ENCODE measurements at places on chromosomes 2 and 18. TPM values are rescaled to one million over a fixed set of nuclear protein-coding genes. Genes with fewer than 3 reads are reported as not detected.
A peak's percentile ranks its signal among the peaks of the same experiment; 100 is the strongest.

The SCN9A gene
- total RNA-seq: not detected

The TMEM17 gene
- 0.19 TPM for total RNA-seq

The NT5DC4 gene
- total RNA-seq: not detected

The ILKAP gene
- 74.4 TPM for total RNA-seq

The CXCR4 gene
- total RNA-seq: 92.7 TPM

The CPO gene
- not detected for total RNA-seq

DNA sequence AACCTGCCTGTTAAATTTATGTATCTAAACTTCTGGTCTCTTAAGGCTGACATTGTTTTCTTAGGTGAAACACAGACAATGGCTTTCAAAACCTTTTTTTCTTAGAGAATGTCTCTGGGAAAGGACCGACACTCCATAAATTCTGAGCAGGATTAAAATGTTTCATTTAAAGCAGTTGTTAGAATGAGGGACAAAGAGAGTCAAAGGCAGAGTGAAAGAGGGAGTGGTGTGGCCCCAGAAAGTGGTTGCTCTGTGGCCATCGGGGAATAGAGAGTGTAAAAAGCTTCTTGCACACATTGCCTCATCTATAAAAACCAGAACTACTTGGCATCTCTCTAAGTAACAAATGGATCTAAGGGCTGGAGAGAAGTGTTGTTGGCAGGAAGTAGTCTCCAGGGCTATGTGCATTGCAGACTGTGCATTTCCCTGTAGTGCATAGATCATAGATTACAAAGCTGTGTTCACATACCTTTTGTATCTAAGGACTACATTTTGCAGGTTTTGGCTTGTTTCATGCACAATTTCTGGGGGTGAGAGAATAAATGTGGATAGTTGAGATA is 3.6 kb downstream of the RPRM start:
- no peak for DNase-seq

GRCh38 chr2:99865818-99866676 is 276.3 kb downstream of the AFF3 start:
- peak; percentile 36 for DNase-seq

DNA sequence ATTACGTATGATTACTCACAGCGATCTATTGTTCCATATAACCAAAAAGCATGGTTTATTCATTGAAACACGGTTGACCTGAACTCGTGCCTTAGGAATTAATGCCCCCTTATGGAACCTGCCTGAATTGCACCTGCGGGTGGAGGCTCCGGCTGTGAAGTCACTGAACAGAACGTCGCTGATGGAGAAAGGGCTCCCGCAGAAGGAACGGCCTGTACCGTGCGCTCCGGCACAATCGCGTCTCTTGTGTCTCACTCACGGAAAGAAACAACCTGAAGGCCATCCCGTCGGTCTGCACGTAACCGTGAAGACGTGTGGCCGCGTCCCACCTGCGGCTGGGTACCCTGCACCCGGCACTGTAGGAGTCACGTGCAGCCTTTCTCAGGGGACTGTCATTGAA is 133.1 kb downstream of the NFATC1 start:
- DNase-seq: peak; percentile 93

DNA sequence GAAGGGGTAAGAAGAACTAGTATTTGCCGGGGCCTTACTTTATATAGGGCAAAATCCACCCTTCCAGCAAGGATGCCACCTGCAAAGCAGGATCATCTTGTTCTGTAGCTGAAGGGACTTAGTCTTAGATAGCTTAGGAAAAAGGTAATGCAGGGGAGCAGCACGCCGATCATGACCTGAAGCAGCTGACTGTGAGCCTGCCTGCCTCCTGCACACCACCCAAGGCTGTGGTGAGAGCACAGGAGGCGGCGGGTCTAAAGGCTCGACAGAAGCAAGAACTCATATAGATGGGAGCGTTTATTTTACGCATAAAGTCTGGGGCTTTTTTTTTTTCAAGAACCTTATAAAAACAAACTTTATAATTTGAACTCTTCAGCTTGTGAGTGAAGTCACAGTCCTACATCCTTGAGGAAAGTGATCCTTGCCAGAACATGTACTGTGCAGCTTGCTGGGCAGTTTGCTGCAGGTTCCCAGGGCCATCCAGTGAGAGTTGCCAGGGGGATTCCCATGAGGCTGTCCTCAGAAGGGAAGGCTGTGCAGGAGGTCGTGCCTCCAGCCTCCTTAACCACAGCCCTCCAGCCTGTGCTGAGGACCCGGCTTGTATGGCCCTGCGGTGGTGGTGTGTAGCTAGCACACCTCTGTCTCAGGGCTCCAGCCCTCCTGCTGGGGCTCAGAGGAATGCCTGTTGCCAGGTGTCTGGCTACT is 92.1 kb downstream of the RNF144A start:
- no peak for DNase-seq

GRCh38 chr2:127572841-127573240 is 37.4 kb downstream of the MYO7B start:
- no peak for DNase-seq

DNA sequence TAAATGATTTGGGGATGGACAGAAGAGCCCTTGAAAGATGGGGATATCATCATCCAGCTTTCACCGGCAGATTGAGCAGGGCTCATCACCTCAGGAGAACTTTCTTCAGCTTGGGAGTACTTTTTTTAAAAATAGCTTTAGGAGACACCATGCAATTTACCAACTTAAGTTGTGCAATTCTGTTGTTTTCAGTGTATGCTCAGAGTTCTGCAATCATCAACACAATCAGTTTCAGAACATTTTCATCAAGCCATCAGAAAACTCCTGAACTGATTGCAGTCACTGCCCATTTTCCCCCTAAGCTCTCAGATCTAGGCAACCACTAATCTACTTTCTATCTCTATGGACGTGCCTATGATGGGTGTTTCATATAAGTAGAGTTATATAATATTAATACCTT is 117.7 kb downstream of the CRIM1 start:
- no peak for DNase-seq

DNA sequence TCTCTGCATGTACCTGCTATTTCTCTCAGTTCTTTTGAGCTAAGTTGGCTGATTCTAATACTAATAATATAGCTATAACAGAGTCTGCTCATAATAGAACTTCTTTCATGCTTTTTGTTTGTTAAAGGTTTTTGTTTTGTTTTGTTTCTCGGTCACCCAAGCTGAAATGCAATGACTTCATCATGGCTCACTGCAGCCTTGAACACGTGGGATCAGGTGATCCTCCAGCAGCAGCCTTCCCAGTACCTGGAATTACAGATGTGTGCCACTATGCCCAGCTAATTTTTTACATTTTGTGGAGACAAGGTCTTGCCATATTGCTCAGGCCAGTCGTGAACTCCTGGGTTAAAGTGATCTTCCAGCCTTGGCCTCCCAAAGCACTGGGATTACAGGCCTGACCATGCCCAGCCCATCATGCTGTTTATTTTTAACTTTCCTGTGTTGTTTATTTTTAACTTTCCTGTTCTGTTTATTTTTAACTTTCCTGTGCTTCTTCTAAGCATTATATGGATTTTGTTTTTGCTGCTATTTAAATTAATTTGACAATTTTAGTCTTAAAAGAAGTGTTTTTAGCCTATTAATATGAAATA is 763.8 kb upstream of the CDH7 start:
- no peak for DNase-seq

DNA sequence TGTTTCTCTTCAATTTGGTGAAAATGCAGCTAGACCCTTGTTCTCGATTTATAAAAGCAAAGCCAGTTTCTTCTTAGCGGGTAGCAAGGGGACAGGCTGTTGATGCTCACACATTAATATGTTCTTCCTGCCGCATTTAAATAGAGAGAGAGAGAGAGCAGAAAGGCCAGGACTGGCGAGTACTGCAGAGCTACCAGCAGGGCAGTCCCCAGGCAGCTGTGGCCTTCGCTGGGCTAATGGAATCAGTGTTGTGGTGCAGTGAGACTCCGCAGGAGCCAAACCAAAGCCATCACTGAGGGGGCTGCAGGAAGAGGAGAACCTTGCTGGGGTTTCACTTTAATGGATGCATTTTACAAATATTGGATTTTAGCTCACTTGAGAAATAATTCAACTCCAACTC is 223.6 kb downstream of the ACTR3 start:
- DNase-seq: no peak

DNA sequence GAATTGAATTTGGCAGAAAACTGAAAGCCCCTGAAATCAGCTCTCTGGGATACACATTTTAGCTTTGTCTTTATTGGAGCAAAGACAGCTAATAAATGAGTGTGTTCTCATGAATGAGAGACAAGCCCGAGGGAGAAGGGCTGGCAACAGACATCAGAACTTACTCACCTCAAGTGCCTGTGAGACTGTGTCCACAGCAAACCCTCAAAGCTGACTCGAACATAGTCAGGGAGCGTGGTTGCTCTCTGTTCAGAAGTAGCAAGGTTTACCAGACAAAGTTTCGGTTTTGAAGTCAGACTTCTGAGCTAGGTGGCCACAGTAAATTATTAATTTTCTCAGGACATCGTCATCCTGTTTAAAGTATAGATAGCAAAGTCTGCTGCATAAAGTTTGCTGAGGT is 207.9 kb downstream of the CMPK2 start:
- DNase-seq: no peak

DNA sequence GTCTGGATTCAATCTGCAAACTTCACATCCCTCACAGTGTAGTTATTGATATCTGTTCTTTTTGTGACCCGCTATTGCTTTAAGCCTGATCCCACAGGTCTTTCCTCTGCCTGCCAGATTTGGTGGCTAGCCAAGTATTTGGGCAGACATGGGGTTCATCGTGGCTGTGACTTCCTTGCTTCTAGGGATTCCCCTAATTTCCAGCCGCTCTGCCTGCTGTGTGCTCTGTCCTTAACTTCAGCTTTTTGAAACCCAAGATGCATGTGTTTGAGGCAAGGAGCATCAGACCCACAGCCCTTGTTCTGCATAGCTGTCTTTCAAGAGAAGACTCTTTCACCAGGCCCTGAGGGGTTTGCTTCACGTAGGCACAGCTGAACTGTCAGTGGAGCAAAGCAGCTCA is 54.2 kb downstream of the NCAPH start:
- DNase-seq: no peak

DNA sequence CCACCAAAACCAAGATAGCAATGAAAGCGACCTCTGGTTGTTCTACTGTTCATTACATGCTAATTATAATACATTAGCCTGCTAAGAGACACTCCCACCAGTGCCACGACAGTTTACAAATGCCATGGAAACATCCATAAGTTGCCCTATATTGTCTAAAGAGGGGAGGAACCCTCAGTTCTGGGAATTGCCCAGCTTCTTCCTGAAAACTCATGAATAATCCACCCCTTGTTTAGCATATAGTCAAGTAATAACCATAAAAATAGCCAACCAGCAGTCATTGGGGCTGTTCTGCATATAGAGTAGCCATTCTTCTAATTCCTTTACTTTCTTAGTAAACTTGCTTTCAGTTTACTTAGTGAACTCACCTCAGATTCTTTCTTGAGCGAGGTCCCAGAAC is 189.8 kb upstream of the SOX11 start:
- DNase-seq: no peak

GRCh38 chr2:206971805-206972204 is 32.5 kb downstream of the CPO start:
- no peak for DNase-seq

GRCh38 chr2:122535960-122536505 is 780.6 kb downstream of the TSN start:
- DNase-seq: no peak

All from activated CD4-positive, alpha-beta T cell treated with anti-CD3 and anti-CD28 coated beads, Interleukin-2, amount 10 ng/mL, durations not matched to agents 24 days and 14 days (primary cell).